PC-3 (cell line): ENCODE measurements at places on chromosomes 3 and 15. TPM values are rescaled to one million over a fixed set of nuclear protein-coding genes. Genes with fewer than 3 reads are reported as not detected.

DNA sequence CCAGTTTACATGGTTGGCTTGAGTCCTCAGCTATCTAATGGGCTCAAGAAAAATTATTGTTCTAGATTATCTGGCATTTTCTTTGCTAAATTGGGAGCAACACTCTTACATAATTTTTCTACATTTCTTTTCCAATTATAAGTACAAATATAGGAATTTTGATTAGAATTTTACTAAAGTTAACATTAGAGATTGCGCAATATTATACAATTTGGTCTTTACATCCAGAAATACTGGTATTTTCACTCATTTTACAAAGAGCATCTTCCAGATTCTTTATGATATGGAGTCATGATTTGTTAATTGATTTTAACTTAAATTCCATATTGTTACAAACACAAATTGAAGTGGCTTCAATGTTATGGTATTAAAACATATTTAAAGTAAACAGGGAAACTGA, 19.7 kb upstream of the GOLGB1 start:
- peaks cover 36% of the 10 kb centered on the region; the same call in 1 of the 2 replicates for H3K36me3 ChIP-seq
- no peaks in the 10 kb centered on the region for H3K4me1 ChIP-seq

Gene C3orf85
- not detected in 2 replicates for total RNA-seq

Gene CTXND1
- not detected in 2 replicates for total RNA-seq

GRCh38 chr3:121399820-121400219, 146.0 kb downstream of the POLQ start:
- DNase-seq, result no peak
- H3K4me3 ChIP-seq, result no peak overlapping the region
- H3K4me1 ChIP-seq, result no peaks in the 10 kb centered on the region
- H3K27ac ChIP-seq, result no peak overlapping the region

Gene C3orf20
- not detected in 2 replicates for total RNA-seq

Gene SPINK8
- total RNA-seq, result not detected in 2 replicates

Gene KLHL25
- total RNA-seq, result 7.2 and 12.5 TPM in 2 replicates
